ENCODE measurements at places on chromosomes 6 and 20.
A peak's percentile ranks its signal among the peaks of the same experiment; 100 is the strongest.

DNA sequence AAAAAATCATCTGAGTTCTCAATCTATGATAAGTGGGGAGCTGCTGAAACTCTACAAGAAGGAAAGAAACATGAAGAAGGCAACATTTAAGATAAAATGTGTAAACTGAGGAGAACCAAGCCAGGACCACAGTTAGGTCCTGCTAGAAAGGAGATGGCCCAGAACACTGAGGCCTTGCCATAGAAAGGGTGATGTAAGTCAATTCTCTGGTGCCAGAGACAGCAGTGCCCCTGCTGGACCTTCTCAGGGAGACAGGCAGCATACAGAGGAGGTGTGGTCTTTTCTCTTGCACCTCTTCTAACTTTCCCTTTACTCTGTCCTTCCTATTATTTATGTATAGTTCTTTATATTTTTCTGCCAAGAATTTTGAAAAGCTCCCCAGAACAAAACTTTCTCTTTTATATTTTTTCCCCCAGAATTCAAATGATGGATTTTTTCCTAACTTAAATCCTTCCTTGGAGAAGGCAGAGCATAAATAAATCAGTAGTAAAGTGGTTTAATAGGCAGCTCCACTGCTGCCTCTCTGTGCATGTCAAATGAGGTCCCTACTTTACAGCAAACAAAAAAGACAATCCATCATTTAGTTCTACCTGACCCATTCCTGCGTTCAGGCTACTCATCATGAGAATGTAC is 9.0 kb downstream of the UQCC2 start:
- H3K36me3 ChIP-seq, result peaks cover 13% of the 10 kb centered on the region
- no peaks in the 10 kb centered on the region for H3K27me3 ChIP-seq
- DNase-seq, result no peak
- no peak overlapping the region for H3K4me3 ChIP-seq
- H3K4me1 ChIP-seq, result peaks cover 18% of the 10 kb centered on the region

DNA sequence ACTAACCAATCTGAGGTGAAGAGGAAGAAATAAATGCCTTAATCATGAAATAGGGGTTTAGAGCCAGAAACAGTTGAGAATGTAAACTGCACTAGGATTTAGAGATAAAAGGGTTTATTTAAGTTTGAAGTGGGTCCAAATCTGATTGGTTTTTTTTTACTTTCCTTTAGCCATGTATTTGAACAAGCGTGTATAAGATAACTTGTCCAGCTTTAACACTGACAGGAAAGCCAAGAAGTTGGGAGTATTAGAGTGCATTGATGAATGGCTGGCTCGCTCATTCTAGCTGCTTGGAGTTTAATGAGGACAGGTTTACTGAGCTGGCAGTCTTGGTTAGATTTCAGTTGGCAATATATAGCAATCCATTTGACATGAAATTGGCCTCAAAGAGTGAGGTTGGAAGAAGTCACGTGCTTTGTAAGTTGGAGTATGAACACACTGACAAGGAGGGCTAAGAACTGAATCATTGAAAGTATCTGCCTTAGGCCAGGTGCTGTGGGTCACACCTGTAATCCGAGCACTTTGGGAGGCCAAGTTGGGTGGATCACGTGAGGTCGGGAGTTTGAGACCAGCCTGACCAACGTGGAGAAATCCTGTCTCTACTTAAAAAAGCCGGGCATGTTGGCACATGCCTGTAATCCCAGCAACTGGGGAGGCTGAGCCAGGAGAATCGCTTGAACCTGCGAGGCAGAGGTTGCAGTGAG is 13.7 kb downstream of the SRSF3 start:
- peak overlapping the region; percentile 4 for H3K27ac ChIP-seq
- no peaks in the 10 kb centered on the region for H3K27me3 ChIP-seq
- peaks cover 34% of the 10 kb centered on the region for H3K4me1 ChIP-seq

DNA sequence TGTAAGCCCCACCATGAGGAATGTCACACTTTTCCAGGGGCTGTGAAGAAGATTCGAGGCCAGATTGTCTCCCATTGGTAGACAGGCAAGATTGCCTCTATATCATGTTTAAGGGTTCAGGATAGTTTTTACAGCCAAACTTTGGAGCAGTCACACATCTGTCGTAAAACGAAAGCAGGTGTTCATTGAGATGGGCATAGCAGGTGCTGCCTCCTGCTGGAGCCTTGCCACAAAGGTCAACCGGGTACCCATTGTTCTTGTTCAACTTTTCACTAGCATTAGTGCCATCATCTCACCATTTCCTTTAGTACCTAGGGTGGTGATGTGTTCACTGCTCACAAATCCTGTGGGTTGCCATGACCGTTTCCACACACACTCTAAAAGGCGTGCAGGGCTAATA is 198.3 kb downstream of the HTR1B start:
- no peaks in the 10 kb centered on the region for H3K4me1 ChIP-seq
- no peaks in the 10 kb centered on the region for H3K27me3 ChIP-seq
- H3K4me3 ChIP-seq, result no peak overlapping the region
- H3K27ac ChIP-seq, result no peak overlapping the region
- H3K36me3 ChIP-seq, result no peaks in the 10 kb centered on the region
- DNase-seq, result no peak

- no peak overlapping the region for H3K27ac ChIP-seq
- no peaks in the 10 kb centered on the region for H3K36me3 ChIP-seq
- H3K4me1 ChIP-seq, result no peaks in the 10 kb centered on the region
- H3K4me3 ChIP-seq, result no peak overlapping the region
Observed at GRCh38 chr6:112321322-112321721, 25.8 kb upstream of the RFPL4B start.

DNA sequence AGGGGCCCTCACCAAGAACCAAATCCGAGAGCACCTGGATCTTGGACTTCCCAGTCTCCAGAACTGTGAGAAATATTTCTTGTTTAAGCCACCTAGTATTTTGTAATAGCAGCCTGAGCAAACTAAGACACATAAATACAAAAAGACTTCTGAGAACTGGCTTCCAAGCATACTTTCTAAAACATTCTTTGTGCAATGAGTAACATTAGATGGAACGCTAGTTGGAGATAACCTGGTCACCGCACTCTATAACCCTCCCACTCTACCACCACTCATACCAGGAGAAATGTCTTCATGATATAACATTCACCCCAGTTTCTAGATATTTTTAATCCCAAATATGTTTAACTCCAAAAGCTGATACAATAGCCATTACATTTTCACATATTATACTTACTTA is 169.5 kb upstream of the THEMIS start:
- H3K27ac ChIP-seq, result no peak overlapping the region
- no peaks in the 10 kb centered on the region for H3K36me3 ChIP-seq
- DNase-seq, result no peak
- H3K4me1 ChIP-seq, result no peaks in the 10 kb centered on the region

DNA sequence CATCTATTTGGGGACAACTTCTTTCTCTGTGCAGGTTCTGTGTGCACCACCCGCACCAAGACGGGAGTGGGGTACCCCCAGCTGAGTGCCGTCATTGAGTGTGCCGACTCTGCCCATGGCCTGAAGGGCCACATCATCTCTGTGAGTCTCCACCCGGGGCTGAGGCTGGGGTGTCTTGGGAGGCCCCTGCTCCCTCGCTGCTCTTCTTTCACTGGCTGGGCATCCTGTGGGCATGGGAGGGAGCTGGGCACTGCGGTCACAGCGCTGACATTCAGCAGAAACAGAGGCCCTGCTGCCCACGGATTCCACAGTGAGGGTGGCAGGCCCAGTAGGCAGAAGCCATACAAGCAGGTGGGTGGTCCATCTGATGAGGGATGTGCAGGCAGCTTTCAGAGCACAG is 40.4 kb downstream of the GMPR start:
- no peaks in the 10 kb centered on the region for H3K36me3 ChIP-seq
- H3K4me3 ChIP-seq, result no peak overlapping the region
- H3K27ac ChIP-seq, result no peak overlapping the region
- H3K4me1 ChIP-seq, result no peaks in the 10 kb centered on the region
- no peaks in the 10 kb centered on the region for H3K27me3 ChIP-seq
- no peak for DNase-seq

DNA sequence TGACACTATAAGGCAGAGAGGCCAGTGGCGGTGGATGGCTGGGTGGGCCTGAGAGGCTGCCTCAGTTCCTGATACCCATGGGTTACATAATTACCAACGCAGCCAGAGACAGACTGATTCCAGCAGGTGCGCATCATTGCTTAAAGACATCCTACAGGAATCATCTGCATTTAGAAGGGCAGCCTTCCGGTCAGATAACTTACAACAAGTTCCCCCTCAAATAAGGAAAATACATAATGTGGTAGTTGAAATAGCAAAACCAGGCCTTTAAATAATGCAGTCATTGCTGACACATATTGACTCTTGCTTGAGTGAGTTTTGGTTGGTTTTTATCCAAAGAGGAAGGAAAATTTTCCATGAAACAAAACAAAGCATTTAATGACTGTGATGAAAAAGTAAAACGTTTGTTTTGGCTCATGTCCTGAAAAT is 81.9 kb downstream of the SIM1 start:
- no peaks in the 10 kb centered on the region for H3K36me3 ChIP-seq
- no peak overlapping the region for H3K27ac ChIP-seq
- peaks cover 3% of the 10 kb centered on the region for H3K27me3 ChIP-seq
- DNase-seq, result no peak

DNA sequence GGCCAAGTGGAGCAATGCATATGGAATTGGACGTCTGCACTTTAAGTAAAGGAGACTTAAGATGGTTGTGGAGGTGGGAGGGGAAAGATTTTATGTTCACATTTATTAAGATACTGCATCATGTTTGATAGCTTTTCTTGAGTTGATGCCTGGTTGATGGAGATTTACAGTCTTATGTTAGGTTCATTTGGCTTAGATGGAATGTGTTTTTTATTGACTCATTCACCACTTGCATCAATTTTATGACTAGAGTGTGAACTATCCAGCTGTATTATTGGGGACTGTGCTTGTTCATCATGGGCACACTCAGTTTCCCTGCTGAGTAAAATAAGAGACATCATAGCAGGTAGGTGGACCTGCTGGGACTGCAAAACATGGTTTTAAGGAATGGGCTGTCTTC is 91.2 kb upstream of the SCP2D1 start:
- H3K4me1 ChIP-seq, result no peaks in the 10 kb centered on the region
- no peaks in the 10 kb centered on the region for H3K36me3 ChIP-seq
- no peak overlapping the region for H3K27ac ChIP-seq
- no peak overlapping the region for H3K4me3 ChIP-seq

DNA sequence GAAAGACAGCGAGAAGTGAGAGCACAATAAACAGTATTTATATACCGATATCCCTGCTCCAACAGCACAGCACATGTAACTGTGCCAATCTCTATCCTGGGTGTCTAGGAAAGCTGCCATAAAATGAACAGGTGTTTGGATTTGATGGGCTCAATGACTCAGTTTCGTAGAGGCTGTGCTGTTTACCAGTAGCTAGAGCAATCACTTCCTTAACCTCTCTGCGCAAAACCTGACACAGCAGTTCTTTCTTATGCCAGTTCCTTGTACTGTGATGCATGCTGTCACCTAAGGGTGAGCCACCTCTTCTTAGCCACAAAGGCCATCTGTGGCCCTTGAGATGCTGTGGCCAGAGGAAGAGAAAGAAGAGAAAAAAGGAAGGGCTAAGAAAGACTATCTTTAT is 59.3 kb downstream of the SHPRH start:
- H3K36me3 ChIP-seq, result no peaks in the 10 kb centered on the region
- no peaks in the 10 kb centered on the region for H3K27me3 ChIP-seq
- no peak for DNase-seq
- H3K4me3 ChIP-seq, result no peak overlapping the region

DNA sequence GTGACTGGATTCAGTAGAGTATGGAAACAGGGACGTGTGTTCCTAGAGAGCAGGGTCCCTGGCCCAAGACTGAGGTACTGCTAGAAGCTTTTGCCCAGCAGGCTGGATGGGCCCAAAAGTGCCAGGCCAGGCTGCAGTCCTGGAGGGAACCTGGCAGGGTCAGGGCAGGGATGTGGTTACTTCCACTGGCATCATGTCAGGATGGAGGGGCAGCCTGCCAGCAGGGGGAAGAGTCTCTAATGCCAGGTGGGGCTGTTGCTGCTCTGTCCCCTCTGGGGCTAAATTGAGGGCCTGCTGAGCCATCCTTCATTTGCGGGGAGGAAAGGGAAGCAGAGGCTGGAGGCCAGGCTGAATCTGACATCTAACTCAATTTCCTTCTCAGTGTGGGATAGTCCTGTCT is 17.2 kb downstream of the ZDHHC14 start:
- no peaks in the 10 kb centered on the region for H3K27me3 ChIP-seq
- DNase-seq, result no peak
- H3K4me3 ChIP-seq, result no peak overlapping the region
- H3K36me3 ChIP-seq, result no peaks in the 10 kb centered on the region
- H3K4me1 ChIP-seq, result no peaks in the 10 kb centered on the region

DNA sequence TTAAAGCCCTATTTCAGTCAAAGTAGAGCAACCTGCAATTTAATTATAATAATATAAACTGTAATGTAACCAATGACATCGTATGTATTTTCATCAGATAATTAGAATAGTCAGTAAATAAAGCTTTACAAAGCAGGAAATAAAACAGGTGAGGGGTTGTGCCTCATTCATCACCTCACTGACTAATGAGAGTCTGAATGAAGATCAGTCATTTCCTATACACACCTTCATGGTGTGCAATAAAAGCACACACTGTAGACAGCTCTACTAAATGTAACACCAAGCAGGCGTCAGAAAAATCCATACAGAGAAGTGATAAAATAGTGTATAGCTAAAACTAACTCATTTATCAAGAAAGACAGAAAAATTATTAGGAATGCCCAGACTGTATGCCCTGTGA is 105.9 kb downstream of the MAN1A1 start:
- H3K36me3 ChIP-seq, result no peaks in the 10 kb centered on the region
- H3K27ac ChIP-seq, result no peak overlapping the region
- H3K27me3 ChIP-seq, result no peaks in the 10 kb centered on the region
- no peak for DNase-seq
- no peaks in the 10 kb centered on the region for H3K4me1 ChIP-seq

- no peak for DNase-seq
- H3K36me3 ChIP-seq, result no peaks in the 10 kb centered on the region
- H3K27me3 ChIP-seq, result no peaks in the 10 kb centered on the region
- no peaks in the 10 kb centered on the region for H3K4me1 ChIP-seq
Observed at GRCh38 chr6:116335612-116336215, 35.0 kb upstream of the DSE start.
